ENCODE measurements at places on chromosomes 13 and 19. TPM values are rescaled to one million over a fixed set of nuclear protein-coding genes. Genes with fewer than 3 reads are reported as not detected.

RUBCNL gene
- total RNA-seq: 0.97 TPM

CRX gene
- not detected for total RNA-seq

GRCh38 chr13:101423872-101424271 lies 7.6 kb upstream of the NALCN start:
- DNase-seq: no peak

ZNF486 gene
- 3.0 TPM for total RNA-seq

- DNase-seq: no peak
Measured at GRCh38 chr13:93554514-93554913, 327.9 kb downstream of the GPC6 start.

NRTN gene
- total RNA-seq: 29.6 TPM
